Spleen (tissue), 13 donors: ENCODE measurements at places on chromosomes 5 and 9. TPM values are rescaled to one million over a fixed set of nuclear protein-coding genes. Genes with fewer than 3 reads are reported as not detected.

Gene GRIA1
- not detected for total RNA-seq

Gene ZDHHC12
- total RNA-seq: 60.5 TPM

Gene SLIT3
- 12.6 TPM for total RNA-seq

Gene RASEF
- total RNA-seq: 0.19 TPM

Gene MACROH2A1
- 260 TPM for total RNA-seq

- H3K4me3 ChIP-seq: no peak overlapping the region
- peaks cover 13% of the 10 kb centered on the region for H3K4me1 ChIP-seq
- no peaks in the 10 kb centered on the region for H3K27me3 ChIP-seq
- H3K36me3 ChIP-seq: no peaks in the 10 kb centered on the region
- H3K27ac ChIP-seq: no peak overlapping the region
Observed at GRCh38 chr5:170491479-170491878, 12.3 kb upstream of the KCNIP1 start.

DNA sequence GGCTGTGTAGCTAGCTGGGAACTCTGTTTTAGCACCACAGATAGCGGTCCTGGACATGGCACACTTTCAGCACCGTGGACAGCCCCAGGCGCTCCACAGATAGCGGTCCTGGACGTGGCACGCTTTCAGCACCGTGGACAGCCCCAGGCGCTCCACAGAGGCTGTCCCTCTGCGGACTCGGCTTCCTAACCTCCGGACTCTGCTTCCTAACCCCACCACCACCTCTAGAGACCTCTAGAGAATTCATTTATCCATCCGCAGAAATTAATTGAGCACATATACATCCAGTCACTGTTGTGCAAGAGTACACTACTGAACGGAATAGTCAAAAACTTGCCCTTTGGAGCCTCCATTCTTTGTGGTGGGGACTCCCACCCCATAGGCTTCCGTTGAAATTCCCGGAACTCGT is 27.4 kb downstream of the UNC5A start:
- no peaks in the 10 kb centered on the region for H3K4me1 ChIP-seq
- no peaks in the 10 kb centered on the region for H3K36me3 ChIP-seq
- no peak overlapping the region for H3K27ac ChIP-seq

DNA sequence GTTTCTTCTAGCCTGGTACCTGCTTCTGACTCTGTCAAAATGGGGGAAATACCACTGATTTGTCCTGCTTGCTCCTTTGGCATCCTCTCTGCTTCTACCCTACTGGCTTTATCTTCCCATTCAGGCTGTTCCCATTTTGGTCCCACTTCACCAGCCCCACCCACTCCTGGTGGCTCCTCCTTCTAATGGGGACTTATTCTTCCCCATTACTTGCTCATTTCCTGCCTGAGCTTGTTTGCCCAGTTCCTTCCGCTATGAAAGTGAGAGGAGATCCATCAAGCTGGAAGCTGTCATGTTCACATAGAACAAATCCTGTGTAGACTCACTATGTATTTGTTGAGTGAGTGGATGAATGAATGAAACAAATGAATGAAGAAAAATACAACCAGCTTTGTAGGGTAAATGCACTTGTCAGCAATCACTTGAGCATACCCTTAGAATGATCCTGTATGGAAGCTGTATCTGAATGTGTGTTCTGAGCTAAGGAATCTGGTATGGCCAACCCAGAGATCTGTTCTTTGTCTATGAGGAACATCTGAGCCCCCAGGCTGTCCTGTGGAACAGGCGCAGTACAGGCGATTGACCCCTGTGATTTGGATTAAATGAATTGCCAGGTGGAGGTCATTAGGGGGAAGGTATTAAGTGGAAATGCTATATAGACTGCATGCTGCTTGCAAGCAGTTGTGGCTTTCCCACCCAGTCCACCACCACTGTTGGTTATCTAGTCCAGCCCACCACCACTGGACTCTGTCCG is 89.5 kb downstream of the APBA1 start:
- no peak overlapping the region for H3K4me3 ChIP-seq
- H3K4me1 ChIP-seq: peaks cover 6% of the 10 kb centered on the region
- no peak for DNase-seq
- H3K36me3 ChIP-seq: no peaks in the 10 kb centered on the region
- no peak overlapping the region for H3K27ac ChIP-seq

GRCh38 chr9:6960777-6961176 is 203.0 kb downstream of the KDM4C start:
- no peaks in the 10 kb centered on the region for H3K36me3 ChIP-seq
- H3K4me1 ChIP-seq: peaks cover 13% of the 10 kb centered on the region
- H3K27ac ChIP-seq: no peak overlapping the region
- no peak for DNase-seq
- no peak overlapping the region for H3K4me3 ChIP-seq

- no peak overlapping the region for H3K27ac ChIP-seq
- H3K4me3 ChIP-seq: no peak overlapping the region
Observed at GRCh38 chr5:85159395-85159794, 774.7 kb upstream of the EDIL3 start.

DNA sequence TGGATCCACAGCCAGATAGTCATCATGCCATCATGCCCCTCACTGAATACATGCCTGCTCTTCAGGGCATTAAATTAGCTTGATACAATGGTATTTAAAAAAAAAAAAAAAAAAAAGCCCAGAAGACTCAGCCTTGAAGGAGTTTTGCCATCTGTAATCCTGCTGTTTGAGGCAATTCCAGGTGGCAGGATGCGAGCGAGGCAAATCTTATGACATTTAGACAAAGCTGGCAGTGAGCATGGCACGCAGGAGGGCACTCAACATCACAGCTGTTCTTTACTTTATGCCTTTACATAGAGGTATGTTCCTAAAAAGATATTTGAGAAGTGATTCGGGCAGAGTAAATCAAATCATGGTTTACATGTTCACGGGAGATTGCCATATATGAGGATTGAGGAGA is 692.0 kb upstream of the DMAC1 start:
- no peaks in the 10 kb centered on the region for H3K27me3 ChIP-seq
- DNase-seq: no peak
- no peak overlapping the region for H3K27ac ChIP-seq
- no peak overlapping the region for H3K4me3 ChIP-seq
- H3K4me1 ChIP-seq: no peaks in the 10 kb centered on the region
